ENCODE measurements at places on chromosomes 7 and 10. TPM values are rescaled to one million over a fixed set of nuclear protein-coding genes. Genes with fewer than 3 reads are reported as not detected.

The AGR3 gene
- total RNA-seq, result not detected

The TUBAL3 gene
- total RNA-seq, result not detected

The GRID2IP gene
- not detected for total RNA-seq

The RNF148 gene
- total RNA-seq, result 0.45 TPM

The HOXA7 gene
- not detected for total RNA-seq

The CYP2C9 gene
- not detected for total RNA-seq

The SEMA4G gene
- total RNA-seq, result 0.53 TPM

The ABHD11 gene
- 6.6 TPM for total RNA-seq

The EEF1AKMT2 gene
- 13.0 TPM for total RNA-seq

The TYW1 gene
- total RNA-seq, result 19.1 TPM

The HK1 gene
- 265 TPM for total RNA-seq

The TAS2R39 gene
- 0.35 TPM for total RNA-seq

The IL15RA gene
- 5.5 TPM for total RNA-seq

The SDK1 gene
- under 0.01 TPM for total RNA-seq

The H2BK1 gene
- not detected for total RNA-seq

The GNGT1 gene
- total RNA-seq, result not detected
